ENCODE measurements at places on chromosomes 2 and 18. TPM values are rescaled to one million over a fixed set of nuclear protein-coding genes. Genes with fewer than 3 reads are reported as not detected.
A peak's percentile ranks its signal among the peaks of the same experiment; 100 is the strongest.

The GULP1 gene
- 47.9 TPM for total RNA-seq

The CHRNG gene
- total RNA-seq = not detected

The B3GNT7 gene
- total RNA-seq = 5.3 TPM

The C2orf72 gene
- 0.16 TPM for total RNA-seq

The CCDC85A gene
- total RNA-seq = 11.5 TPM

The ANKRD62 gene
- not detected for total RNA-seq

The UGT1A3 gene
- total RNA-seq = not detected

The RAB1A gene
- total RNA-seq = 89.5 TPM

The CAPN10 gene
- total RNA-seq = 17.0 TPM

The SERPINB12 gene
- not detected for total RNA-seq

The TFPI gene
- total RNA-seq = 105 TPM

The GREB1 gene
- 42.9 TPM for total RNA-seq

The SLC5A6 gene
- total RNA-seq = 84.9 TPM

The HYCC2 gene
- 24.1 TPM for total RNA-seq

The CDH2 gene
- total RNA-seq = 0.33 TPM

The DDX1 gene
- total RNA-seq = 72.6 TPM

DNA sequence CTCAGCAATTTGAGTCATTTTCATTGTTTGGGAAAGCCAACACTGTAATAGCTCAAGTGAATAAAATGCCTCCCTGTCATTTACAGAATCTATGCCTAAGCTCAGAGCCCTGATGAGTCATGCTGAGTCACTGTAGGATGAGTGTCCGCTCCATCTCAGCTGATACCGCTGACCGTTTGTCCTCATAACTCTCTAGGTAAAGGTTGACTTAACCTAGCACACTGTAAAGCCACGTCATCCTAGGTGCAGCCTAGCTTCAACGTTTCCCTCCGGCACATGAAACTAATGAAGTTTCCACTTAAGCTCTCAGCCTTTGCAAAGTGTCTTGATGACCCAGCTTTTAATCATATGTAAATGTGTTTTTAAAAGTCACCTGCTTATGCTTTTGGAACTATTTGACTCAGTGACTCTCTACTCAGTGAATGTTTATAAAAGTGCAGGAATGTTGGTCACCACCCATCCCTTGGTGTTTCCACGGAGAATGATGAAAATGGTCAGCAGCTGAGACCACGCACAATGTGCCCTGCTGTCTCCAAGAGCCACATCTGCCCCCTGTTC, 154.0 kb downstream of the PMAIP1 start:
- no peaks in the 10 kb centered on the region for H3K36me3 ChIP-seq
- H3K27me3 ChIP-seq = no peaks in the 10 kb centered on the region
- DNase-seq = no peak
- H3K4me1 ChIP-seq = no peaks in the 10 kb centered on the region
- no peak overlapping the region for H3K27ac ChIP-seq

DNA sequence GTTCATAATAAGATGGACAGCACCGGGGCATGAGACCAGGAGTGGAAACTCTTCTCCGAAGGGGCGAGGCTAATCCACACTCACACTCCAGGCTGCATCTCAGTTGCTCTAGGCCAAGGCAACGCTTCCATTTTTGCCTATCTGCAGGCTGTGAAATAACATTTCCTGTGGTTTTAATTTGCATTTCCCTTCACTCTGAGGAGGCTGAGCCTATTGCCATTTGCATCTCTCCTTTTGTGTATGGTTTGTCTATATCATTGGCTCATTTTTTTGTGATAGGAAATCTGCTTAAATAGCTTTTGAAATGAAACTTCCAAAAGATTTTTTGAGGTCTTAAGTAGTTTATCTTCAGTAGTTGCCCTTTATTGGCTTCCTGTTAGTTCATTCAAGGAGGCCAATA, 57.6 kb downstream of the TPGS2 start:
- no peak overlapping the region for H3K27ac ChIP-seq
- no peaks in the 10 kb centered on the region for H3K36me3 ChIP-seq
- H3K4me1 ChIP-seq = no peaks in the 10 kb centered on the region

DNA sequence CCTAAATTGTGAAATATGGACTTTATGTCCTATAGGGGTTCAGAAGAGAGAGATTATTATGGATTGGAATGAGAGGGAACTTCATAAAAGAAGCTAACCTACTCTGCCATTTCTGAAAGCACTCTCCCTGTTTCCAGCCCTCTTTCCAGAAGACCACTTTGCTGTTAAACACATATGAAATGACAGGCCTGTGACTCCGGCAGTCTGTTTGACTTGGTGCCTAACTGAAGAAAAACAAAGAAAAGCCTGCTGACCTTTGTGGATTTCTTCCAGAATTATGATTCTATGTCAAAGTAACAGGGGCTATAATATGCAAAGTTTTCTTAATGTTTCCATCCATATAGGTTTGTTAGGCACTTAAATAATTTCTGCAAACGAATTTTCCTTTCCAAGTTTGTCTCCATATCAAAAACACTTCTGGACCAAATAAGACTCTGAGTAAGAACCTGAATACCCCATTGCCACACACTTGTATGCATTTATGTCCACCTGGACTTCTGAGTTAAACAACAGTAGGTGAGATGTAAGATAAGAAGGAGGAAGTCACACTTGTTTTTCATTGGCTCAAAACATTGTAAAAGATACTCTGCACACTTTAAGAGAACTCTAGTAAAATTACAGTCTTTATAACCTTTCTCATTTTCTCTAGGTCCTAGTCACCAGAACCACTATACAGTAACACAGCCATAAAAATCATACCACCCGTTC, 111.7 kb downstream of the PIEZO2 start:
- H3K36me3 ChIP-seq = no peaks in the 10 kb centered on the region
- no peak overlapping the region for H3K4me3 ChIP-seq
- DNase-seq = no peak
- H3K4me1 ChIP-seq = no peaks in the 10 kb centered on the region
- no peaks in the 10 kb centered on the region for H3K27me3 ChIP-seq

GRCh38 chr2:46073540-46074046, 223.6 kb upstream of the EPAS1 start:
- H3K4me3 ChIP-seq = no peak overlapping the region
- no peaks in the 10 kb centered on the region for H3K36me3 ChIP-seq
- H3K27ac ChIP-seq = peak overlapping the region; percentile 17
- DNase-seq = no peak
- no peaks in the 10 kb centered on the region for H3K27me3 ChIP-seq

DNA sequence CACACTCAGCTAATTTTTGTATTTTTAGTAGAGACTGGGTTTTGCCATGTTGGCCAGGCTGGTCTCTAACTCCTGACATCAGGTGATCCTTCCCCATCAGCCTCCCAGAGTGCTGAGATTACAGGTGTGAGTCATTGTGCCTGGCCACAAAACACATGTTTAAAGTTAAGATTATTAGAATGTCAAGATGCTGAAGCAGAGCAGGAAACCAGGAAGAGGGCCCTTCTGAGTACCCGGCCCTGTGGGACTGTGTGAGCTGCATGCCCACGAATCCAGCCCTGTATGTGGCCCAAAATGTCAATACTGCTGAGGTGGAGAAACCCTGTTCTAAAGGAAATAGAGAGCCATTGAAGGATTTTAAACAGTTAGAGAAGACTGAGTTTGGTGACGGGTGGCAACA, 31.0 kb upstream of the REV1 start:
- no peaks in the 10 kb centered on the region for H3K27me3 ChIP-seq
- H3K36me3 ChIP-seq = no peaks in the 10 kb centered on the region
- no peaks in the 10 kb centered on the region for H3K4me1 ChIP-seq
- no peak for DNase-seq
- no peak overlapping the region for H3K27ac ChIP-seq

GRCh38 chr2:84939426-84940087, 31.4 kb upstream of the KCMF1 start:
- DNase-seq = no peak
- no peak overlapping the region for H3K27ac ChIP-seq
- H3K27me3 ChIP-seq = no peaks in the 10 kb centered on the region
- no peak overlapping the region for H3K4me3 ChIP-seq
- H3K4me1 ChIP-seq = no peaks in the 10 kb centered on the region

GRCh38 chr2:148955798-148956197, 80.8 kb downstream of the KIF5C start:
- H3K36me3 ChIP-seq = no peaks in the 10 kb centered on the region
- no peaks in the 10 kb centered on the region for H3K27me3 ChIP-seq

DNA sequence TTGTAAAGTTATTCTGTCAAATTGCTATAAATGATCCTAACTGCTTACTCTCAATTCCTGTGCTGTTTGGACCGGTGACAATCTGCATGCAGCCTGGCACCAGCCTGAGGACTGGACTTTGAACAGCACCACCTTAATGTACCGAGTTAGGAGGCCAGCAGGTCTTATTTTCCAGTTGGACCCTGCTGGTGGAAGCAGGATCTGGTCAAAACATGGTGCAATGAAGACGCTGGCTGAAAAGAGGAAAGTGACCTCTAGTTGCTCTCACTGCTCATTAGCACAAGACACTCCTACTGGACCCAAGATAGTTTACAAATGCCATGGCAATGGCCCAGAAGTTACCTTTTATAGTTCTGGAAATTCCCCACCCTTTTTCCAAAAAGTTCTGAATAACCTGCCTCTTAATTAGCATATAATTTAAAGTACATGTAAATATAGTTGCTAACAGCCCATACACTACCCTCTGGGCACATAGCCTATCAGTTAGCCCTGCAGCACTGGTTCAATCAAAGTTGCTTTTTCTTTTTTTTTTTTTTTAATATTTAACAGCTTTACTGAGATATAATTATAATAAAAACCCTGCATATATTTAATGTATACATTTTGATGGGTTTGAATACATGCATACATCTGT, 35.8 kb downstream of the RBKS start:
- DNase-seq = no peak
- H3K4me3 ChIP-seq = no peak overlapping the region
- no peaks in the 10 kb centered on the region for H3K36me3 ChIP-seq
- H3K27me3 ChIP-seq = no peaks in the 10 kb centered on the region

GRCh38 chr2:120828829-120829632, 93.4 kb downstream of the GLI2 start:
- no peaks in the 10 kb centered on the region for H3K27me3 ChIP-seq
- H3K4me1 ChIP-seq = no peaks in the 10 kb centered on the region
- no peak for DNase-seq

- no peak for DNase-seq
- H3K27me3 ChIP-seq = no peaks in the 10 kb centered on the region
- H3K36me3 ChIP-seq = no peaks in the 10 kb centered on the region
- no peaks in the 10 kb centered on the region for H3K4me1 ChIP-seq
Measured at GRCh38 chr18:26422472-26423162, 125.7 kb downstream of the KCTD1 start.

GRCh38 chr2:104473546-104473945, 380.4 kb upstream of the POU3F3 start:
- H3K36me3 ChIP-seq = no peaks in the 10 kb centered on the region
- DNase-seq = no peak
- no peaks in the 10 kb centered on the region for H3K27me3 ChIP-seq
- no peak overlapping the region for H3K27ac ChIP-seq

- H3K4me1 ChIP-seq = no peaks in the 10 kb centered on the region
- DNase-seq = no peak
- H3K27me3 ChIP-seq = no peaks in the 10 kb centered on the region
- no peak overlapping the region for H3K27ac ChIP-seq
- H3K4me3 ChIP-seq = no peak overlapping the region
Measured at GRCh38 chr2:183998797-183999190, 599.5 kb upstream of the ZNF804A start.

GRCh38 chr2:192030289-192030688, 164.4 kb downstream of the TMEFF2 start:
- H3K27me3 ChIP-seq = no peaks in the 10 kb centered on the region
- H3K36me3 ChIP-seq = no peaks in the 10 kb centered on the region
- H3K27ac ChIP-seq = no peak overlapping the region
- no peak for DNase-seq
- H3K4me3 ChIP-seq = no peak overlapping the region

- DNase-seq = no peak
- H3K36me3 ChIP-seq = no peaks in the 10 kb centered on the region
- no peaks in the 10 kb centered on the region for H3K27me3 ChIP-seq
- no peaks in the 10 kb centered on the region for H3K4me1 ChIP-seq
- no peak overlapping the region for H3K4me3 ChIP-seq
Measured at GRCh38 chr2:231991664-231992063, 30.2 kb downstream of the DIS3L2 start.

DNA sequence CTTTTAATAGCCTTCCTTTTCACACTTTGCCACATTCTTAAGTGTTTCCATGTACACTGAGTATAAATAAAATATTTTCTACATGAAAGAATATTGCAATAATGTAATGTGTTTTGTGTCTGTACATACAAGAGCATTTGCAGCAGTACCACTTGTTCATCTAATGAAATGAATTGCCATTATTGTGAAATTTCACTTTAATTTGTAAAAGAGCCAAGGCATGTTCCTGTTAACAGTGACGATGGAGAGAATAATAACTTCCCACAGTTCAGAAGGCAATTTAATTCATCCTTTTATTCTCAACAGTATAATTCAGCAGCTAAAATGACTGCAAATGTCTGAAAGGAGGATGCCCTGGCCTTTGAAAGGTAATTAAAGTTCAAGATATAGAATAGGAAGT, 853.9 kb downstream of the LRRTM4 start:
- H3K4me1 ChIP-seq = no peaks in the 10 kb centered on the region
- no peaks in the 10 kb centered on the region for H3K36me3 ChIP-seq
- H3K4me3 ChIP-seq = no peak overlapping the region

DNA sequence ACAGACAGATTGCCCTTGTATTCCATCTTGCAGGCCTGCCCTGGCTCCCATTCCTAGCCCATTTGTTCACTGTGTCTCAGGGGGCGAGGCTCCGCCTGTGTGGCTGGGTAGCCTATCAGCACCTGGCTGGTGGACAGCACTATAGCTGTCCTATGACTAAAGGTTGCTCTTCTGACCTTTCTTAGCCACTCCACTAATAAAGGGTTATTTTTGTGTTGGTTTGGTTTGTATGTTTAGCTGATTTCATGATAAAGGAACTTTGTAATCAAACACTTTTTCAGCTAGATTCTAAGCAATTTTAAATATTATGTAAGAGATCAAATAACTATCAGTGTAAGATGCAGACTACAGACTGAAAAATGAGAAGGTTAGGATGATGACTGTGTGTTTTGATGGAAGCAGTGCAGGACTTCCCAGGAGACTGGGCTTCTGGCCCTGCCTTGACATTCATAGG, 72.2 kb downstream of the CRIM1 start:
- H3K4me1 ChIP-seq = peaks cover under 1% of the 10 kb centered on the region
- no peak overlapping the region for H3K27ac ChIP-seq
- H3K27me3 ChIP-seq = no peaks in the 10 kb centered on the region
- no peak for DNase-seq
- H3K4me3 ChIP-seq = no peak overlapping the region
- H3K36me3 ChIP-seq = no peaks in the 10 kb centered on the region

- no peaks in the 10 kb centered on the region for H3K36me3 ChIP-seq
- no peaks in the 10 kb centered on the region for H3K27me3 ChIP-seq
- H3K4me3 ChIP-seq = no peak overlapping the region
- DNase-seq = no peak
- no peak overlapping the region for H3K27ac ChIP-seq
Measured at GRCh38 chr2:214604861-214605260, 194.0 kb downstream of the VWC2L start.

Data from breast epithelium (tissue), 4 donors.